Tibial nerve (tissue), 4 donors: ENCODE measurements at places on chromosomes 7 and 10. TPM values are rescaled to one million over a fixed set of nuclear protein-coding genes. Genes with fewer than 3 reads are reported as not detected.
A peak's percentile ranks its signal among the peaks of the same experiment; 100 is the strongest.

DNA sequence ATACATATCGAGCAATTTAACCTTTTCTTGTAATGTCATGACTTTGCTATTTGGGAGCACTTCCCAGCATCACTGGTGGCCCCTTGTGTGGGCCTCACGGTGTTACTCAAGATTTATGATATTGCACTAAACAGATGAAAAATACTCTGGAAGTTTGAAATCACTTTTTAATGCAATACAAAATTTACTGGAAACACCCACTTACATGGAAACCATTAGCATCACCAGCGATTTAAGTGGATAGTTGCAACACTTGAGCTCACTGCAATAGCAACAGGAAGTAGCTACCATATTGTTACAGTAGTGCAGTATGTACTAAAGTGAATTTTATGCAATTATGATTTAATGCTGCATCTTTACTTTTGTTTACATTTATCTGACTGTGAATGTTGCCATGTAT lies 184.4 kb downstream of the MDFIC start:
- DNase-seq, result no peak

LGI1 gene
- total RNA-seq, result 8.5 TPM

DNA sequence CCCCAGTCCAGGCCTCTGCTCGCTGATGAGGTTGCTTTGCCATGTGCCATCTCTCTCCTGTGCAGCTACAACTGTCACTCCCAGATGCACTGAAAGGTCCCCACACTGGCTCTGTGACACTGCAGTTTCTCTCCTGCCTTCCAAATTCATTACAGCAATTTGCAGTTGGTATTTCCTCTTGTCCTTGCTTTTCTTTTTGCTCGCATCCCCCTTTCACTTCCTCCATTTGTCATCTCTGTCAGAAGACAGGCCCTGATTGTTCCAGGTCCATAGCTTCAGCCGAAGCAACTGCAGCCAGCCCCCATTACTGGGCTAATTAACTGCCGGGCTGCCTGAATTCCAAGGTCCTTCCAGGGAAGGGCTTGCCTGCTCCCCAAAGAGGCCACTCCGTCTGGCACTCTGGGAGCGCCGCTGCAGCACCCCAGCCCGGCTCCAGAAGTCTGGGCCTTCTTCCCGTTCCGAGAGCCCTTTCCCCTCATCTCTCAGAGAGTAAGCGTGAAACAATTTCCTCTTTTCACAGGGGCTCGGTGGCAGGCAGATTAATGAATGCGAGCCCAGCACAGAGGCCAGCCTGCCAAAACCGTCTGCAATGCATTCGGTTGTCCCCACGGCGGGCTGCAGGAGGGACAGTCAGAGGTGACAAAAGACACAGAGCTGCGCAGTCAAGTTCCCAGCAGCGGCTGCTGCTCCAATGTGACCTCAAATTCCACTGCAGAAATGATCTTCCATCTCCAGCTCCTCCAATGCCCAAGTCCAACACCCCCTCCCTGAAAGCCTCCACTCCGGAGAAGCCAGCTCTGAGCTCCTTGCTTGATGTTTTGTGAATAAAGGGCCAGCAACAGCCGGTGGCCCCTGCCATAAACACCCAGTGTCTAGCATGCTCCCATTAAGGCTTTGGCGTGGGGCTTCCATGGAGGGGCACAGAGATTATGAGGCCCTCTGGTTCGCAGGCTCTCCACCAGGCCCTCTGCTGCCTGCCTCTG lies 279.4 kb upstream of the HABP2 start:
- DNase-seq, result peak; percentile 10

LIPK gene
- total RNA-seq, result not detected

GRCh38 chr10:24953675-24954074 lies 1.3 kb upstream of the PRTFDC1 start:
- DNase-seq, result no peak

- DNase-seq, result no peak
Observed at GRCh38 chr7:112157072-112157471, 49.1 kb downstream of the DOCK4 start.

FAM24B gene
- total RNA-seq, result 4.8 TPM

DNA sequence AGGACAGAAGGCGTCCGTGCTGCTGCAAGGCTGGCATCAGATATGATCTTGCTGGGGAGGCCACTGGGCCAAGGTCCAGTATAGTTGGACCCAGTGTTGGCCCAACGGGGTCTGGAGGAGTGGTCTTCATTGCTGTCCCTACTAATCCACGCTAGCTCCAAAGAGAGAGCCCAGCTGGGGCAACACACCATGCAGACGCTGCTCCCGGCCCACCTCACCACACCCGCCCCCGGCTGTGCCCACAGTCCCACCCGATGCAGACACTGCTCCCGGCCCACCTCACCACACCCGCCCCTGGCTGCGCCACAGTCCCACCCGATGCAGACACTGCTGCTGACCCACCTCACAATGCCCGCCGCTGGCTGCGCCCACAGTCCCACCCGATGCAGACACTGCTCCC lies 121.5 kb downstream of the VIPR2 start:
- DNase-seq, result no peak

DNA sequence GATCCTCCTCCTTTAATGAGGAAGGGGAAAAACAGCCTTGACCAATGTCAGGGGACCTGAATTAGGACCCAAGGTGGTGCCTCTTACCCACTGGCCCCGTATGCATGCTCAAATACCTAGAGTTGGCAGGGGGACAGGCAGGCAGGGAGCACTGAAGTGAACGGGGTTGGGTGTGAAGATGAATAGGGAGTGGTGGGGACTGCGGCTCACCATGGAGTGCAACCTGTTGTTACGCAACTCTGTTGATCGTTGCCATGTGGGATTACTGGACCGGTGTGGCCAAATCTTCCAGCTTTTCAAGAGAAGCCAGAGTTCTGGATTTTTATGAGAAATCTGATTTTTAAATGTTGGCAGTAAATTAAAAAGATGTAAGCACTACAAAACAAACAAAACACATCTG lies 48.1 kb downstream of the TLL2 start:
- DNase-seq, result no peak

DNA sequence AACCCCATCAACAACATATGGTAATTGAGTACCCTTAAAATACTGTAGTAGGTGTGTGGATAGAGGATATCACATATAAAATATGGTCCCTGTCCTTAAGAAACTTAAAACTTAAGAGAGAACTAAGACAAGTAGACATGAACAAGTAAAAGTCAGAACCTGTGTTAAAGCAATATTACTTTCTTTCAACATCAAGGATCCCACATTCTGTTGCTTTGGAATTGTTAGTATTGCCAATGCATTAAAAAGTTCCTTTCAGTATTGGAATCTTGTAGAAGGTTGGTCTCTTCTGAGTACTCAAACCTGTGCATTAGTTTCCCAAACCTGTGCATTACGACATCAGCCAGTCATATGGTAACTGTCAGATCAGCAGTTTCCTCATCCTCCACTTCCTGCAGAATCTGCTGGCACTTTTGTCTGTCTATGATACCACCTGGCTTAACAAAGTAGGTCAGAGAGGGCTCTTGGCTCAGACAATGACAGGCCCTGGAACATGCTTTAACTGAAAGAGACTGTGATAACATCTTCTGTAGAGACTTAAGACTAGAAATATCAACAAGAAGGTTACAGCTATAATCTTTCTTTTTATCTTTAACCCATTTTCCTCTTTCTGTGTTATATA lies 56.5 kb downstream of the CCDC71L start:
- no peak for DNase-seq

- no peak for DNase-seq
Observed at GRCh38 chr10:93261961-93262610, 188.4 kb downstream of the CYP26A1 start.

- DNase-seq, result no peak
Observed at GRCh38 chr7:115722302-115722977, 308.1 kb downstream of the TFEC start.

- DNase-seq, result no peak
Observed at GRCh38 chr10:91969297-91969696, 45.7 kb downstream of the BTAF1 start.

- no peak for DNase-seq
Observed at GRCh38 chr7:17159500-17160037, 138.9 kb upstream of the AHR start.

DNA sequence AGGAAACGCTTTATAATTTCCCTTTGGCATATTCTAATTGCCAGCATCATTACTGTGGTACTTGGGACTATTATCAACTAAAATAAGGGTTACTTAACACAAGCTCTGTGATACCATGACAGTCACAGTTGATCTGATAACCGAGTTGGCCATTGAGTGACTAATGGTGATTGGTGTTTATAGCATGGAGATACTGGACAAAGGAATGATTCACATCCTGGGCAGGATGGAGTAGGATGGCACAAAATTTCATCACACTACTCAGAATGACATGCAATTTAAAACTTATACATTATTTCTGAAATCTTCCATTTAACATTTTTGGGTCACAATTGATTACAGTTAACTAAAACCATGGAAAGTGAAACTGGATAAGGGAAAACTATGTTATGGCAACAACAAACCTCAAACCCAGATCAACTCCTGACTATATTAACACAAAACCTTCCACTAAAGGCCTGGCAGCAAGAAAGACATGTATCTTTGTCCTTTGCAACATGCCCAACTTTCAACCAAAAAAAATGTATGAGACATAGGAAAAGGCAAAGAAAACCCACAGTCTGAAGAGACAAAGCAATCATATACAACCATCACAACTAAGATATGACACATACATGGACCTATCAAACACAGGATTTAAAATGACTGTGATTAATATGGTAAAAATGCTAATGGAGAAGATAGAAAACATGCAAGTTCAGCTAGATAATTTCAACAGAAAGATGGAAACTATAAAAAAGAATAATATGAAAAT lies 208.5 kb upstream of the NRP1 start:
- no peak for DNase-seq

HTR5A gene
- not detected for total RNA-seq

DNA sequence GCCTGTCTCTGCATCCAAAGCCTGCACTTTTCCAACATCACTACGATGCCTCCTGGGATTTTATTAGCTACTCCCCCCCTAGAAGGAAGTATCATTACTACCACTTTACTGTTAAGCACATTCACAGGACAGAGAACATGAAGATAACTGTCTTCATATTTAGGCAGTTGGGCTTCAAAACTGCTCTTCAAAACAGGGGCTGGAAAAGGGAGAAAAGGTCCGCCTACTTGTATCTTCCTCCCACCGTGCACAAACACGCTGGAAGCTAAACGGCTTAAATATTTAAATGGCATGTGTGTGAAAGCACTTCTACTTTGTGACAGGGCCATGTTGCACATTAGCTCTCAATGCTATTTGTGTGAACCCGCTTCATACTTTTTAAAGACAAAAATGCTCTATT lies 999 bp downstream of the ITIH5 start:
- DNase-seq, result no peak

RBM48 gene
- total RNA-seq, result 16.3 TPM

RAPGEF5 gene
- 63.3 TPM for total RNA-seq

DNA sequence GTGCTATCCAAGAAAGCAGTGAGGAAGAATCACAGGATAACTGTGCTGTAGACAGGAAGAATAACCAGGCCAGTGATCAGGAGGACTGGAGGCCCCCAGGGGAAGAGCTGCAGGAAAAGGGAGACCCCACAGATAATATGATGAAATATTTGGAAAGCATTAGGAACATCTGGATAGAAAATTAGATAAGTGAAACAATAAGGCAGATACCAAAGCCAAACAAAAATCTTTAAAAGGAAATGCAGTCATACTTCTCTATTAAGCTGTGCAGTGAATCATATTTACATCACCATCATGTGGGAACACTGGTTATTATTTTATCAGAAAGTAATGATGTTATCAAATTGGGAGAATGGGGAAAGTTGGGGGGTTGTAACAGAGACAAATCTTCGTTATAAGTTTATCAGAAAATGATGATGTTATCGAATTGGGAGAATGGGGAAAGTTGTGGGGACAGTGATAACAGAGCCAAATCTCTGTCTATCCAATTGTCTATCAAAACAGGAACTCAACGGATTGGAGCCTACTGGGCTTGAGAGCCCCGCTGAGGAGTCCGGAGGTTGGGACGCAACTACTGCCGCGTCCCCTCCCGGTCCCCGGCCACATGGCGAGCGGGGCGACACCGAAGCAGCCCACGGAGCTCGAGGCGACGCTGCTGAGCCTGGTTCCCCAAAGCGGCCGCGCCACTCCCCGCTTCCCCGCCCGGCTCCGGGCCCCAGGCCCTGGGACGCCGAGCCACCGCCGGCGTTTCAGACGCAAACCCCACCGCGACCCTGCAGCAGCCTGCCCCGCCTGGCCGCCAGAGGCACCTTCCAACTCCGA lies 14.0 kb upstream of the RALA start:
- DNase-seq, result no peak

DNA sequence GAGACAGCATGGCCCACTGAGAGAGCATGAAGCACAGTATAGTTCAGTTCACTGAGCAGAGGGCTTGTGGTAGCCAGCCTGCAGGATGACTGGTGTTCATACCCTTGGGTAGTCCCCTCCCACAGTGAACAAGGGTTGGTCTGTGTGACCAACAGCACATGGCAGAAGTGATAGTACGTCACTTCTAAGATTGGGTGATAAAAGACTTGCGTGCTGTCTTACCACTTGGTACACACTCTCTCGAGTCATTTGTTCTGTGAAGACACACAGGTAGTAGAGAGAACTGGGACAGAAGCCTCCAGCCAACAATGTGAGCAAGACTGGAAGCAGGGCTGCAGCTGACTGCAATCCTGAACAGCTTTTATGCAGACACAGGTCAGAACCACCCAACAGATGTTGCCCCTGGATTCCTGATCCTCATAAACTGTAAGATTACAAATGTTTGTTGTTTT lies 14.6 kb downstream of the EPC1 start:
- no peak for DNase-seq

DNA sequence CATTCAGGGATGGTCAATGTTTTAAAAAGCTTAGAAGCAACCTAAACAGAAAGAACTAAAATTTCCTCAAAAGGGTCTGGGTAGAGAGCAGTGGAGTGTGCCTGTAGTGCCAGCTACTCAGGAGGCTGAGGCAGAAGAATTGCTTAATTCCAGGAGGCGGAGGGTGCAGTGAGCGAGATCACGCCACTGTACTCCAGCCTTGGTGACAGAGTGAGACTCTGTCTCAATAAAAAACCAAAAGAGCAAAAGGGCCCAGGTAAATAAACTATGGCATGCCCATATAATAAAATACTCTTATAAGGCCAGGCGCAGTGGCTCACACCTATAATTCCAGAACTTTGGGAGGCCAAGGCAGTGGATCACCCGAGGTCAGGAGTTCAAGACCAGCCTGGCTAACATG lies 93.0 kb downstream of the DNMBP start:
- DNase-seq, result no peak

DNA sequence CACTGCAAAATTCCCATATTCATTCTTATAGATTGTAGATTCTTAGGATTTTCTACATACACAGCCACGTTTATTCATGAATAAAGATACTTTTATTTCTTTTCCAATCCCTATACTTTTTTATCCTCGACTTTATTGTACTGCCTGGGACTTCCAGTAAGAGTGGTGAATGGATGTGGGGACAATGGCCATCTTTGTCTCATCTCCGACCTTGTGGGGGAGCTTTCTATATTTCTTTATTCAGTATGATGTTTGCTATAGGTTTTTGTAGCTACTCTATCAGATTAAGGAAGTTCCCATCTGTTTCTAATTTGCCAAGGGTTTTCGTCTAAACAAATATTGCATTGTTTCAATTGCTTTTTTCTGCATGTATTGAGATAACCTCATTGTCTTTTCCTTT lies 184.3 kb downstream of the FOXP2 start:
- DNase-seq, result no peak
